Progenitor cell of endocrine pancreas (in vitro differentiated cells): ENCODE measurements at places on chromosomes 12 and 14. TPM values are rescaled to one million over a fixed set of nuclear protein-coding genes. Genes with fewer than 3 reads are reported as not detected.

The FICD gene
- 3.6 and 3.7 TPM in 2 replicates for total RNA-seq

The HOXC10 gene
- not detected in 2 replicates for total RNA-seq

The HOXC6 gene
- 0.17 and 0.27 TPM in 2 replicates for total RNA-seq

The DHH gene
- 0.29 and 0.34 TPM in 2 replicates for total RNA-seq

The NKX2-1 gene
- total RNA-seq = 0.80 TPM in 1 of 2 replicates, not detected in the other

The PSMB11 gene
- total RNA-seq = not detected in 2 replicates

The CPNE6 gene
- not detected in 2 replicates for total RNA-seq

The EML1 gene
- total RNA-seq = 34.9 and 42.6 TPM in 2 replicates

The CACNA1C gene
- 11.7 and 13.5 TPM in 2 replicates for total RNA-seq

The SFSWAP gene
- total RNA-seq = 62.1 and 64.5 TPM in 2 replicates

The KRT85 gene
- not detected in 2 replicates for total RNA-seq

The IL22 gene
- not detected in 2 replicates for total RNA-seq

The INF2 gene
- 69.2 and 75.3 TPM in 2 replicates for total RNA-seq

The PTPRO gene
- 0.24 and 0.69 TPM in 2 replicates for total RNA-seq

The PLCZ1 gene
- total RNA-seq = not detected in 2 replicates

The ACACB gene
- 38.1 and 47.3 TPM in 2 replicates for total RNA-seq

The MYO1H gene
- 0.51 and 0.77 TPM in 2 replicates for total RNA-seq

The IFNG-AS1 gene
- not detected in 2 replicates for total RNA-seq

The SALL2 gene
- total RNA-seq = 83.5 and 89.2 TPM in 2 replicates

The PFDN5 gene
- total RNA-seq = 377 and 379 TPM in 2 replicates
